Neural progenitor cell (in vitro differentiated cells): ENCODE measurements at places on chromosomes 13 and 19. TPM values are rescaled to one million over a fixed set of nuclear protein-coding genes. Genes with fewer than 3 reads are reported as not detected.
A peak's percentile ranks its signal among the peaks of the same experiment; 100 is the strongest.

DNA sequence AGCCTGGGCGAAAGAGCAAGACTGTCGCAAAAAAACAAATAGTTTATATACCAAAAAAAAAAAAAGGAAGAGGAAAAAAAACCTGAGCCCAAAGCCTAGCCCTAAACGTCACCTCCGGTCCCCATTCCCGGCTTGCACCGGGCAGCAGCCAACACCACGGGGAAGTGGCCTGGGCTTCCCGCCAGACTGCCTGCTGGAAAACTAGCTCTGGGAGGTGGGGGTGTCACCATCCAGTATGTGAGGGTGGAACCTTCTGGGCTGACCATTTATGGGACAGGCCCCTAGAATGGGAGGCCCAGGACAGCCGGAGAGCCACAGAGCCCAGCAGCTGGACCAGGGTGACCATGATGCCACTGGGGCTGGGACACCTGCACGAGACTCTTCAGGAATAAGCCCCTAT is 37.3 kb downstream of the IL12RB1 start:
- no peaks in the 10 kb centered on the region for H3K4me1 ChIP-seq
- DNase-seq = no peak
- H3K27me3 ChIP-seq = no peaks in the 10 kb centered on the region

The LRRC25 gene
- 0.03 TPM in 1 of 2 replicates, not detected in the other for total RNA-seq

The ZNF587 gene
- 30.4 and 48.2 TPM in 2 replicates for total RNA-seq

The ZFR2 gene
- total RNA-seq = 8.9 and 20.4 TPM in 2 replicates

GRCh38 chr13:85411591-85411990 is 387.6 kb downstream of the SLITRK6 start:
- H3K27ac ChIP-seq = no peak overlapping the region
- H3K36me3 ChIP-seq = no peaks in the 10 kb centered on the region
- H3K27me3 ChIP-seq = no peaks in the 10 kb centered on the region
- H3K4me1 ChIP-seq = no peaks in the 10 kb centered on the region
- no peak overlapping the region for H3K4me3 ChIP-seq
- DNase-seq = no peak

The KCNN1 gene
- 1.8 and 5.5 TPM in 2 replicates for total RNA-seq

The NCLN gene
- 12.2 and 50.8 TPM in 2 replicates for total RNA-seq

The KLK6 gene
- not detected in 2 replicates for total RNA-seq

DNA sequence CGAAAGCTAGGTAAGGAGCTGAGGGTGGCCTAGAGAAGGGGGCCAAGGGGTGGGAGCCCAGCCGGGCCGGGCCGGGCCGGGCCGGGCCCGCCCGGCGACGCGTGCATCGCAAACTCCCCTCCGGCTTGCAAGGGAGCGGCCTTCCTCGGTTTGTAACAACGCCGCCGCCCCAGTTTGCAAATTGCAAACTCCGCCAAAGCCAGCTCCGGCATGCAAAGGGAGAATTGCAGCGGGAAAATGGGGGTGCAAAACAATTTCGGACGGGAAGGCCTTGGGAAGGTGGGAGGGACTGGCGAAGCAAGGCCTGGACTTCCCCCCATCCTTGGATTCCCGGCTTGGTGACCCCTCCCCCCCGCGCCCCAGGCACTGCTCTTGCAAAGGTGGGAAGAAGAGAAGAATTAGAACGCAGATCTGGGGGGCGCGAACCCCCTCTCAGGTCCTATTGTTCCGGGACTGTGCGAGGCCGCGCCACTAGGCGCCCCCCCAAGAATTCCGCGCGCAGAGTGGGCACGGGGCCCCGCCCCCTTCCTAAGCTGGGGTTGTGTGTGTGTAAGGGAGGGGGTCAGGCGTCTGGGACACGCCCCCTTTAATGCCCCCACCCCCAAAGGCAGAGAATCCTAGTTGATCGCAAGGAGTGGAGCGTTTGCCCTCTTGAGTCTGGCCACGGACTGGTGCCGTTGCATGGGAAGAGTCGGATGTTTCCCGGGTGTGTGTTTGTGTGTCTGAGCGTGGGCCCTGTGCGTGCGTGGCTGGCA is 926 bp downstream of the PRR12 start:
- H3K27me3 ChIP-seq = no peaks in the 10 kb centered on the region
- peak overlapping the region; percentile 87 for H3K4me3 ChIP-seq
- peak overlapping the region; percentile 86 for H3K27ac ChIP-seq
- DNase-seq = peak; percentile 71
- no peaks in the 10 kb centered on the region for H3K36me3 ChIP-seq
- H3K4me1 ChIP-seq = peaks cover 6% of the 10 kb centered on the region

GRCh38 chr19:3516675-3517207 is 10.6 kb downstream of the FZR1 start:
- no peak for DNase-seq
- no peak overlapping the region for H3K27ac ChIP-seq
- no peaks in the 10 kb centered on the region for H3K36me3 ChIP-seq
- no peaks in the 10 kb centered on the region for H3K27me3 ChIP-seq

GRCh38 chr13:27450921-27451471 is 632 bp upstream of the MTIF3 start:
- no peak overlapping the region for H3K27ac ChIP-seq
- peaks cover 8% of the 10 kb centered on the region for H3K4me1 ChIP-seq
- DNase-seq = peak; percentile 58
- no peaks in the 10 kb centered on the region for H3K36me3 ChIP-seq

DNA sequence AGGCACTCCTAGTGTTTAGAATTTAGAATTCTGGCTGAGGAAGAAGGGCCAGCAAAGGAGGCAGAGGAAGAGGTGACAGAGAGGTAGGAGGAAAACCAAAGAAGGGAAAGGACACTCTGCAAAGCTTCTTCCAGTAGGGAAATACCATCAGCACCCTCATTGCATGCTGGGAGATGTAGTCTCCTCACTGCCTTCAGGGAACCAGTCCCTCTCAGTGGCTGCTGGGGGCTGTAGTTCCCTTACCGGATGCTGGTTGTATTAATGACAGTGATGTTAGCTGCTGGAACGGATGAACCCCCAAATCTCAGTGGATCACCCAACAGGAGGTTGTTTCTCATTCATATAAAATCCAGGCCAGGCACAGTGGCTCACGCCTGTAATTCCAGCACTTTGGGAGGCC is 10.1 kb downstream of the GRIN2D start:
- H3K36me3 ChIP-seq = no peaks in the 10 kb centered on the region
- peaks cover 3% of the 10 kb centered on the region for H3K27me3 ChIP-seq
- H3K4me1 ChIP-seq = no peaks in the 10 kb centered on the region
- H3K4me3 ChIP-seq = no peak overlapping the region

GRCh38 chr19:57305056-57305455 is 15.2 kb upstream of the ZNF543 start:
- no peak overlapping the region for H3K27ac ChIP-seq
- H3K4me1 ChIP-seq = no peaks in the 10 kb centered on the region
- DNase-seq = no peak
- no peak overlapping the region for H3K4me3 ChIP-seq

The TUBA3C gene
- not detected in 2 replicates for total RNA-seq

The RAX2 gene
- not detected in 2 replicates for total RNA-seq

GRCh38 chr19:18161636-18162002 is 8.7 kb downstream of the PIK3R2 start:
- peaks cover 14% of the 10 kb centered on the region for H3K4me1 ChIP-seq
- no peaks in the 10 kb centered on the region for H3K36me3 ChIP-seq
- DNase-seq = no peak
- no peak overlapping the region for H3K27ac ChIP-seq

GRCh38 chr13:59112221-59112718 is 1051.5 kb downstream of the DIAPH3 start:
- H3K36me3 ChIP-seq = no peaks in the 10 kb centered on the region
- no peaks in the 10 kb centered on the region for H3K27me3 ChIP-seq
- no peak overlapping the region for H3K4me3 ChIP-seq
- H3K4me1 ChIP-seq = peaks cover 11% of the 10 kb centered on the region
- DNase-seq = peak; percentile 15

- no peaks in the 10 kb centered on the region for H3K27me3 ChIP-seq
- no peak overlapping the region for H3K27ac ChIP-seq
- no peaks in the 10 kb centered on the region for H3K4me1 ChIP-seq
- no peaks in the 10 kb centered on the region for H3K36me3 ChIP-seq
Measured at GRCh38 chr19:30873003-30873402, 476.2 kb downstream of the TSHZ3 start.

- DNase-seq = no peak
- H3K27ac ChIP-seq = no peak overlapping the region
- peaks cover 2% of the 10 kb centered on the region for H3K4me1 ChIP-seq
- H3K4me3 ChIP-seq = no peak overlapping the region
Measured at GRCh38 chr19:15422296-15423075, 3.7 kb upstream of the AKAP8L start.

GRCh38 chr19:45146251-45146650 is 14.5 kb downstream of the NKPD1 start:
- no peaks in the 10 kb centered on the region for H3K36me3 ChIP-seq
- DNase-seq = no peak
- H3K27ac ChIP-seq = no peak overlapping the region

The ADGRE3 gene
- not detected in 2 replicates for total RNA-seq

DNA sequence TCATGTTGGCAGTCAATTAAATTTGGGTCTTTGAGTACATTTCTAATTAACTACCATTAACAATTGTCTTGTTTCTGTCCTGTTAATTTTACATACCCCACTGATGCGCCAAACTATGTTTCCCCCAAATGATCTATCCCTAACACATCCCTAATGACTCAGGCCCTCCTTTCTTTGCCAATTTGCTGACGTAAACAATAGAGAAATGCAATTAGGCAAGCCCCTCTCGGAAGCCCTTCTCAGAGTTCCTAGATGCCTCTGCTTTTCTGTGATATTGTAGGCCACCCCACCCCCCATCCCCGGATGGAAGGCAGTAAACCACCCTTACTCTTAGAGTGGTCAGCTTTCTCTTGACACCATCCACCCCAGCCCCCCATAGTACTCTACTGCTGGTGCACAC is 74.2 kb downstream of the FLT1 start:
- no peaks in the 10 kb centered on the region for H3K4me1 ChIP-seq
- no peak overlapping the region for H3K27ac ChIP-seq
- H3K4me3 ChIP-seq = no peak overlapping the region
- DNase-seq = no peak
- no peaks in the 10 kb centered on the region for H3K36me3 ChIP-seq
- no peaks in the 10 kb centered on the region for H3K27me3 ChIP-seq

The STAP2 gene
- total RNA-seq = 5.7 and 6.8 TPM in 2 replicates
